ENCODE measurements at places on chromosomes 2 and 18.

DNA sequence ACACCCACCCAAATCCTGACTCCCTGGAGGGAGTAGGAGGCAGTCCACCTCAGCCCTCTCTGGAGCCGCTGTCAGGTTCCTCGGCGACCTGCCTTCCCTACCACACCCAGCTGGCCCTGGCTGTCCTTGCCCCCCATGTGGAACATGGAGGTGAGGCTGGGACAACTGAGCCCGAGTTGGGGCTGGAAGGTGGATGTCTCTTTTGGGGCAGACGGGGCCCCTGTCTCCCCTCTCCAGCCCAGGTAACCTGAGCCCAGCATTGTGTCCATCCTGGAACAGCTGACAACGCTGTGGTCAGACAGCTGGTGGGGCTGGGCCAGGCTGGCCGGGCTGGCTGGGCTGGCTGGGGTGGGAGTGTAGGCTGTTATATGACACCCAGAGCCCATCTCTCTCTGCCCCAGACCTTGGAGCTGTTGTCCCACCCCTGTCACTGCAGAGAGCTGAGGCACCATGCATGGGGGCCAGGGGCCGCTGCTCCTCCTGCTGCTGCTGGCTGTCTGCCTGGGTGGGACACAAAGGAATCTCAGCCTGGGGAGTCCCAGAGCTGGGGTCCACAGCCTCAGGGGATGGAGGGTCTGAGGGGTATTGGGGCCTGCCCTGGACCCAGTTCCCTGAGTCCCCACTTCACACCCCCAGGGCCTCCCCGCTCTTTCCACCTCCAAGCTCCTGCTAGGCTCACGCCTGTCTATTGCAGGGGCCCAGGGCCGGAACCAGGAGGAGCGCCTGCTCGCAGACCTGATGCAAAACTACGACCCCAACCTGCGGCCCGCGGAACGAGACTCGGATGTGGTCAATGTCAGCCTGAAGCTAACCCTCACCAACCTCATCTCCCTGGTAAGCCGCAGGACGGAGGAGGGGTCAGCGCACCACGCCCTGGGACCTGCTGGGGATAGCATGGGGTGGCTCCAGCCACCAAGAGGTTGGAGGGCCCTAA is at the start of gene CHRNG:
Gene CHRNG (plus strand): TSS at position 395 of the 934 bp plus-strand sequence. CDS start 56 bp downstream, at position 451.
- no peak for DNase-seq

DNA sequence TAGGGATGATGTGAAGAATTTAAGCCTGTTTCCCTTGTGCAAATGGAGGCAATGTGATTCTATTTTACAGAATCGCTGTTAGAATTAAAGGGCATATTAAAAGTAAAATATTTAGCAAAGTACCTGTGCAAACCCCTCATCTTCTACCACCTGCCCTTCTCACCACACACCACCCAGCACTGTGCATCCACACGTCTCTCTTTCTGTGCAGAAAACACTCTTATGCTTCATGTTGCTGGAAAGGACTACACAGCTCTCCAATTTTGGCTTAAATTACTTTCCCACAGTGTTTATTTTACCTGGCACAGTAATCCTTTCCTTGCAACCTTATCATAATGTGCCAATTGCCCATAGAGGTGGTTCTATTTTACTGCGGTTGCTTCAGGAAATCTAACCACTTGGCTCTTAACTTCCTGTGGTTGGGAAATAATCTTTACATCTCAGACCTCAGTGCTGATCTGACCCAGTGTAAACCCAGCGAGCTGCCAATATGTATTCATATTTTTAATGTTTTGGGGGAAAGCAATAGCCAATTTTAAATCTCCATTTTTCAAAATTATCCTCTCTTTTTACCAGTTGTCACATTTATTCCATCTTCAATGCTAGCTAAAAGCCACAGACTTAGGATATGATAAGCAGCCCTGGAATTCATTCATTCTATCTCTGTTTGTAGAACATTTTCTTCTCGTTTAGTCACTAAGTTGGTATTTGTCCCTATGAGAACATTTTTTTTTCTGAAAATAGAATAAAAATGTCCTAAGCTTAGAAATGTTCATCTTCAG is 250.9 kb downstream of the DSEL start:
- DNase-seq: no peak

DNA sequence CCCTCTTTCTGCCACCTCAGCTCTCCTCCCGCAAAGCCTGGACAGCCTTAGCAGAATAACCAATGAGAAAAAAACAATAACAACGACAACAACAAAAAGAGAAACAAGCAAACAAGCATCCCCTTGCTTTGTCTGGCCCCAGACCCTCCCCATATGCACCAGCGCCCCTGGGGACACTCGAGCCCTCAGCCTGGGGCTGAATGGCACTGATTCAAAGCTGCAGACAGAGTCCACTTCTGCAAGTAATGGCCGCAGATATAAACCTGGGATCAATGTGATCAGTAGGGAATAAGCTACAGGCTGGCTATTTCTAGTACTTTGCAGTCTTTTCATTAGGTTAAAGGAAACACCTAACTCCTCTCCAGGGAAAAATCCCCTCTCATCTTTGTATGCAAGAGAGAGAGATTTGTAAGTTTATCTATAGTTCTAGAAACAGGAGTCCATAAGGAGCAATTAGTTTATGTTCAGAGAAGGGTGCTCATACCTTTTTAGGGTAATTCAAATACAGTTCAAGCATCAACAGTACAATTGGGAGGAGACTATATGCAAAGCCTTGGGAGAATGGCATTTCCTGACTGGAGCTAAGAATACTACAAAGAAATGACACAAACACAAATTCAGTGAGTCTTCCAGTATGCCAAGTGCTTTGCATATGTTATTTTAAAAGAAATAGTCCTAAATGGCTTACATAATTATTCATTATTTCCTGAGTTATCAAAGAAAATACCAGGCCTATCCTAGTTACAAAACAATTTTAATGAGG is 122.3 kb upstream of the DDX18 start:
- no peak for DNase-seq

DNA sequence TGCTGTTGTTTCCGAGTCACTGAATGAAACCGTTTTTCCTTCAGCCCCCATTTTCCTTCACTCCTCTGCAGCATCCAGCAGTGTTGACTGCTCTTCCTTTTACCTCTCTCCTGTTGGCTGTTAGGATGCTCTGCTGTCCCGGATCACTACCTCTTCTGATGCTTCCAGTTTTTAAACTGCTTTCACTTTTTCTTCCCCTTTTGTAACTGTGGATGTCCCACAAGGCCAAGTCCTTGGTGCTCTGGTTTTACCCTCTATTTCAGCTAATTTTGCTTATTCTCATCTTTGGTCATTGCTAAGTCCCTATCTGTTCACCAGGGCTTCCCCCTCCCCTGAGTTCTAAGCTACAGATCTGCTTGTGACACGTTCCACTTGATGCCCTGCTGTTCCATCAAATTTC is 39.4 kb upstream of the MAP4K3 start:
- DNase-seq: no peak

DNA sequence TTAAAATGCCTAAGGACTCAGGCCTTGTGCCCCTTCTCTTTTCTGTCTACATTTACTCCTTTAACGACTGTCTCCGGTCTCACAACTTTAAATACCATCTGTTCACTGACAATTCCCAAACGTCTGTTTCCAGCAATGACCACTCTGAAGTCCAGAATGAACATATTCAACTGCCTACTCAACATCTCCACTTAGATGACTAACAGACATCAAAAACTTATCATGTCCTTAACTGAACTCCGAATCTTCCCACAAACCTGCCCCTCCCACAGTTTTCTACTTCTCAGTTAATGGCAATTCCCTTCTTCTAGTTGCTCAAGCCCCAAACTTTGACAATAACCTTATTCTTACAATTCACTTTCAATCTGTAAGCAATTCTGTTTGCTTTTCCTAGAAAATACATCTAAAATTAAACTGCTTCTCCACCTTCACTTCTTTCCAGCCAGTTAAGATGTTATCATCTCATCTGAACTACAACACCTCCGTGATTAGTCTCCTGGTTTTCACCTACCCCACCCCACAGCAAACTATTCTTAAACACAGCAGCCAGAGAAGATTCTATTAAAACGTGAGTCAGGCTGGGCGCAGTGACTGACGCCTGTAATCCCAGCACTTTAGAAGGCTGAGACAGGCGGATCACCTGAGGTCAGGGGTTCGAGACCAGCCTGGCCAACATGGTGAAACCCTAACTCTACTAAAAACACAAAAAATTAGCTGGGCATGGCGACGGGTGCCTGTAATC is 2.8 kb downstream of the C1D start:
- no peak for DNase-seq

Data from GM23338 (cell line).